NB4 (cell line): ENCODE measurements at places on chromosomes 3 and 15.

DNA sequence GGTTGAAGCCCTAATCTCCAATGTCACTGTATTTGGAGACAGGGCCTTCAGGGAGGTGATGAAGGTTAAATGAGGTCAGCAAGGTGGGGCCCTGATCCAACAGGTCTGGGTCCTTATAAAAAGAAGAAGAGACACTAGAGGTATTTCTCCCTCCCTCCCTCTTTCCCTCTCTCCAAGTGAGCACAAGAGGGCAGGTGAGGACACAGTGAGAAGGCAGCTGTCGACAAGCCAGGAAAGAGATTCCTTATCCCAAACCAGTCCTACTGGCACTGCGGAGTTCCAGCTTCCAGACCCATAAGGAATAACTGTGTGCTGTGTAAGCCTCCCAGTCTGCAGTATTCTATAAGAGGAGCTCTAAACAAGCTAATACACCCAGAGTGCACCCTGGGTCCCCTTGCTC, 134.7 kb downstream of the ADAMTS17 start:
- no peak for DNase-seq

DNA sequence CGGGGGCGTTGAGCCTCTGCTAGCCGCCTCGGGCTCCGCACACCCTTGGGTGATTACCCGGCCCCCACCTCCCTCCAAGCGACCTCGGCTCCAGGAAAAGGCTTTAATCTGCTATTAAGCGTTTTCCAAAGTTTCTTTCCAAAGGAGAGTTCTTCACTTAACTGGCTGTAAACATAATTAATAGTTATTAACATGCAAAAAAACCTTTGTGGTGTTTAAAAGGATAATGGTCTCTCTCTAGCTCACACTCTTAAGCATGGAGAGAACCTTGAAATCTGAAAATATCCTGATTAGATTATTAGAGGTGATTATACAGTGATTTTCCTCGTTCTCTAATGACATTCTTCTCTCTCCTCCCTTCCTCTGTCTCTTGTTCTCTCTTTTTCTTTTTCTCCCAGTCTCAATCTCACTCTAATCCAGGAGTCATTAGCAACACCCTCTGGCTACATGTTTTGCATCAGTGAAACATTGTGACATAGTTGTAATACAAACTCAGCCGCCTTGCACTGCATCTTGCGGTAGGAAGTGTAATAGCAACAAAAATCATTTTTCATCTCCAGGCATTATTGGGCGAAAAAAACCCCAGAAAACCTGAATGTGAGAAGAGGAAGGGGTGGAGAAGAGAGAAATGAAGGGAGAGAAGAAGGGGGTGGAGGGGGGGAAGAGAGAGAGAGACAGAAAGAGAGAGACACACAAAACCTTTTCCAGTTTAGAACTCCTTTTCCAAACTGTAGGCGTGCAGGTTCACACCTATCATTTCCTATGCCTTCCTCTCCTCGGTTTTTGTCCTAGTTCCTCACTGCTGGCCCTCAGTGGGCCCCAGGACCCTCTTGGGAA, 24.4 kb downstream of the NR2F2 start:
- peak; percentile 87 for DNase-seq

DNA sequence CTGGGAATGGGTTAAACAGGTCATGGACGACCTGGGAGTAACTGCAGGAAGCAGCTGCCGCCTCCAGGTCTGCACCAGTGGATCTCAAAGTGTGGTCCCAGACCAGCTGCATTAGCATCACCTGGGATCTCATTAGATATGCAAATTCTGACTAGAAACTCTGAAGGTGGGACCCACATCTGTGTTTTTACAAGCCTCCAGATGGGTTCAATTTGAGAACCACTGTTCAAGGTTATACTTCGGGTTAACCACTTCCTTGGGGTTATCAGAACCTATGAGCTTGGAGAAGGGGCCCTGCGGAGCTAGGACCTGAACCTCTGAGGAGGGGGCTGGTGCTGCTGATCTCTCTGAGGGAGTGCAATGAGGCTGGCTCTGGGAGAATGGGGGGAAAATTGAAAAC, 324.8 kb upstream of the CTDSPL start:
- DNase-seq = no peak

- DNase-seq = no peak
These were observed 6.8 kb downstream of the IL17RD start for GRCh38 chr3:57158325-57158724.

- DNase-seq = no peak
These were observed 67.5 kb downstream of the TMEM44 start for GRCh38 chr3:194565597-194566190.

DNA sequence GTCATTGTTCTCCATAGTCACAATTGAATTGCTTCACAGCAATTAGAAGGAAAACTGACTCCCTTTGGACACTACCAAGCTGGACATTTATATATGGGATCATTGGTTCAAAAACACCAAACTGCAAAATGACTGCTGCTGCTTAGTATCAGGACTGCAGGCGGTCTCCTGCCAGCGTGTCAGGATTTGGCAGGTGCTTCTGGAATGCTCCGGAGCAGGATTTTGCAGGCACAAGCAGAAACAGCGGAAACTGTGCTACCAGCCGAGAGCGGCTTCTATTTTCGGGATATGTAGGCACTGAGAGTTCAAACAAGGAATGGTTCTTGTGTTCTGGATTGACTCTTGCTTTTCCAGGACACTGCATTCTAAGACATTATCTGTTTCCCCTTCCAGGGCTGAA, 95.5 kb downstream of the SSR3 start:
- no peak for DNase-seq

GRCh38 chr15:49815526-49815925, 194.7 kb downstream of the DTWD1 start:
- DNase-seq = peak; percentile 12

DNA sequence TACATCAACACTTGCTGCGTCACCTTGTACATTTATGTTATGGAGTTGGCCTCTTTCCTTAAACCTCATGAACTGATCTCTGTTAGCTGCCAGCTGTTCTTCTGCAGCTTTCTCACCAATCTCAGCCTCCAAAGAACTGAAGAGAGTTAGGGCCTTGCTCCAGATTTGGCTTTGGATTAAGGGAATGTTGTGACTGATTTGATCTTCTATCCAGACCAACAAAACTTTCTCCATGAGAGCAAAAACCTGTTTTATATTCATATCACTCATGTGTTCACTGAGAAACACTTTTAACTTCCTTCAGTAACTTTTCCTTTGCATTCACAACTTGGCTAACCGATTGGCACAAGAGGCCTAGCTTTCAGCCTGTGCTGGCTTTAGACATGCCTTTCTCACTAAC, 1156.0 kb upstream of the CADM2 start:
- DNase-seq = no peak

GRCh38 chr15:63896336-63897115, 62.8 kb upstream of the HERC1 start:
- DNase-seq = peak; percentile 92

DNA sequence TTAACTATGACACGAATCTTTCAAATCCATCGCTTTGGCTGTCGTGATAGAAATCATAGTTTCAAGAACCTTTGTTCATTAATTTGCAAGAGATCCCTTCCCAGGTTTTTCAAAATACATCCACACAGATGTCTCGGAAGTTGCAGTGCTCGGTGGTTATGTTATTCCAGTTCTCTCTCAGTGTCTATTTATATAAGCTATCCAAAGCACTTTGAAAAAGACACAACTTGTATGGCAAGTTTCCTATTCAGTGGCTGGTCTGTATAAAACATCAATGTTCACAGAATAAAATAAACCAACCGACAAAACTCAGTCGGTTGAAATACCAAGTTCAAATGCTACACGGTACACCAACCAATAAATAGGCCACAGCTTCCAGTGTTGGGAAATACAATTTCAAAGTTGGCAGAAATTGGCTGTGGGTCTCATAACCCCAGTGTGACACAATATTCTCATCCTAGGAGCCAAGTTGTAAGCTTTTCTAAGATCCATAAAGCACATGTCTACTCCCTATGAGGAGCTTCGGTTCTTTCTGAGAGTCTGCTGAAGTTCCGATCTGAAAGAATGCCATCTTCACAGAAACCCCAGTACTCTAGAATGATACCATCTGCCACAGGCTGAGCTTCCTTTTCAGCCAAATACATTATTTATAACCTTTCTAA, 23.7 kb downstream of the SATB1 start:
- DNase-seq = peak; percentile 39

GRCh38 chr15:25565470-25566264, 126.8 kb upstream of the UBE3A start:
- no peak for DNase-seq

GRCh38 chr3:13507570-13508339, 27.6 kb downstream of the HDAC11 start:
- DNase-seq = no peak

DNA sequence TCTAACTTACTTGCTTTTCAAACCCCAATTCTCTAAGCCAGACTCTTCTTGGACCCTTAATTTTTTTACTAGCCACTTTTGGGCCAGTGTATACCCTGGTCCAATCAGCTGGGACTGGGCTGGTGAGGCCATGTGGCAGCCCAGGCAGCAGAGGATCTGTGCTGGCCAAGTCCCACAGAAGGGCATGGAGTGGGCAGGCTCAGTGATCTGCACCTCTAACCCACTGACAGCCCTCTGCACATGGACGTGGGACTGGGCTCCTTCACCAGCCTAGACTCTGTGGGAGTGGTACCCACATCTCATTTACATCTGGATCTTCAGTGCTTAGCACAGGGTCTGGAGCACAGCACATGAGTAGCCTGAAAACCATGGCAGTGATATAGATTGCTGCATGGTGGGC, 56.1 kb upstream of the PRR23C start:
- DNase-seq = no peak

DNA sequence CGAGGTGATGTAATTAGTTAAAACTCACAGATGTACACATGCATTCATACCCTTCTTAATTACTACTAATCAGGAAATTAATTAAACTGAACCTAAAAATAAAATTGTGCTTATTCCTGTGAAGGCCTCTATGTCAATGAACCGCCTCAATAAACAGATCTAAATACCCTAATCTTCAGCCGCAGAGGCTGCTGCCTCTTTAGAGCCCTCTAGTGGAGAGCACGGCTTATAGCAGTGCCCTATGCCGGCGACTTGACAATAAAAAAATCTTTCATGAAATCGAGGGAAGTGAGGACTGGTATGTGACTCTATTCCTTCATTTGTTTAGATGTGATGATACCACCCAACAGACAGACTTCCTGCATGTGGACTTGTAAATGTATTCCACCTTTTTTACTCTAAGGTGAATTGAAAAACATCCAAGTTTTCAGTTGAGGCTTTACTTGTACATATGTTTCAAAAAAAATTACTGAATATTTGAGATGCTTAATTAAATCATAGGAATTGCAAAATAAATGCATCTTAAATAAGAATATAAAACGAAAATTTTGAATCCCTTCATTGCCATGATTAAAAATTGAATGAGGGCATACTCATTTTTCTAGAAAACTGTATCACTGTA, 8.3 kb upstream of the EPHA3 start:
- DNase-seq = peak; percentile 56

DNA sequence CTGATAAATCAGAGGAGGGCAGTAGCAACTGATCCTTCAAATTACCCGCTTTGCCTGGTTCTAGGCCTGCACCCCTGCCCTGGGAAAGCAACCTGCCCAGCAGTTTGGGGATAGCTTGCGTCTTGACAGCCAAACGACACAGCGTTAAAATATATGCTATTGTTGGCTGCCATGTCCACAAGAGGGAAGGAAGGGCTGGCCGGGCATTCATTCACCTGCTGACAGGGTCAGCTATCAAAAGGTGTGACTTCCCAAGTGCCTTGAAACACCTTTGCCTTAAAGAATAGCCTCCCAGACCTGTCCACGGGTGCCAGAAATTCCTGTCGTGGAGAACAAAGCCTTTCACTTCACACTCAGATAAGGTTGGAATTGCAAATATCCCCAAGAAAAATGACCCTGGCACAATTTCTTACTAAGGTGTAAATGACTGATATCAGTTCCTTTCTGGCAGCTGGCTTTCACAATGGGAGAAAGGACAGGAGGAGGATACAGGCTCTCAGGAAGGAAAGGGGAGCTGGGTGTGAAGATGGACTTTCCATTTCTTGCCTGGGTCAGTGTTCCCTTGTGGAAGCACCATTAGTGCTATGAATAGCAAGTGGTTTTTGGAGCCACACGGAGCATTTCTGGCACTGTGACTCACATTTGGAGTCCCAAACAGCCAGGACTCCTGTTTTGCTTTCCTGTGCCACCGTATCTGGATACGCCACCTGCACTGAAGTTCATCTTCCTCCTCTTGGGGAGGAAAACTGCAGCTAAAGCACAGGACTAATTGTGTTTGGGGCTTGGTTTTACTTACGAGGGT, 19.2 kb downstream of the ALDH1A3 start:
- no peak for DNase-seq

- DNase-seq = no peak
These were observed 220.6 kb downstream of the SLCO3A1 start for GRCh38 chr15:92074101-92074500.

DNA sequence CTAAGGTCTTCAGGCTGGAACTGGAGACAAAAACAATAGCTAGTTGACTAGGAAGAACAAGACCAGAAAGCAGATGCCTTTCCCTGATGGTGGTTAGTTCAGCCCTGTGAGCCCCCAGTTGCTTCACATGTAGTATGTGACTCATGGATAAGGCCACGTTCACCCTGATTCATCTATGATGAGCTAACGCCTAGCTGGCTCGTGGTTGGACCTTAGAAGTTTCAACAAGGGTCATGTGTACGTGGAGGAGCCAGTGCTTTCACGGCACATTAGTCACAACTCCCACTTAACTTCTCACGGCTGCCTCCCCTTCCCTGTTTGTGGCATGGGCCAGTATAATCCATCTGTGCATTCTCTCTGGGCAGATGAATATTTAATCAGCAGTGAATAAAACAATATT, 20.6 kb downstream of the COL8A1 start:
- peak; percentile 39 for DNase-seq

DNA sequence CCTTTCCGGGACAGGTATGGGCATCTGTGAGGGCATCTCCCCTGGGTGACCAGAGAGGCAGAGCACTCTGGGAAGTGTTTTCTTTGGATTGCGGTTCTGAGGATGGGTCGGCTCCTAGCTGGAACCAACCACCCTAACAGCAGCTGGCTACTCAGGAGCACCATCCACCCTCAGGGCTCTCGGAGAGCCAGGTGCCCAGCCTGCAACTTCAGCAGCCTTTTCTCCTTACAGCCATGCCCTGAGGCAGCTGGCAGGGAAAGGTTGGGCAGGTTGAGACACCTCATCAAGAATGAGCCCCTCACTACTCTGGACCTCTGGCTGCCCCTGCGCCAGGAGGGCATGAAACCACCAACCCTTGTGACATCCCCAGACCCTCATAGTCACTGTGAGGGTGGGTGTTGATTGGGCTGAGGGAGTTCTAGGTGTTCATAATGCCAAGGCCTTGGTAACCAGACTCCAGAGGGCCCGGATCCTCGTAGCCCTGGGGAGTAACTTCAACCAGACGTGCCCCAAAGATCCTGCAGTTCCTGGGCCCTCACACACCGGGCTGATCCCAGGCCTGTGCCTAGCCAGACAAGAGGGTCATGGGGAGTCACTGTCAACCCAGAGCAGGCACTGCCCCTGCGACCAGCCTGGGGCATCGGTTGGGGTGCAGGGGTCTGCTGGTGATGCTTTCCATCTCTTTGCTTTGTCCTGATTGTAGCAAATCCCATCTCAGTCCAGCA, 114.4 kb upstream of the ABHD17C start:
- no peak for DNase-seq

DNA sequence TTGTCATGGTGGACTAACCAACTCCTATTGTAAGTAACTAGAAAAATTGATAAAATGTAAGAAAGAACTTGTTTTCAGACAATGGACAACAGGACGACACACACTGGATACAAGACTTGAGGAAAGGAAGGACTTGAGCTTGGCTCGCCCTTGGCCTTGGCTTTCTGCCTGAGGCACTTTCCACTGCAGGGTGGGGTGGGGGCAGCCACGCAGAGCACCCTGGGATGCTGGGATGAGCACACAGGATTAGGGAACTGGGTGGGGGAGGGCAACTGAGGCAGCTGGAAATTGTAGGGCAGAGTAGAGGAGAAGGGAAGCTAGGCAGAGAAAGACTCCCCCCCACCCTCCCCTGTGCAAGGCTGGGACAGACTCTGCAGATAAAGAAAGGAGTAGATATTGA, 25.5 kb upstream of the HHATL start:
- no peak for DNase-seq
